Right hindlimb (tissue), 1 donor: ENCODE measurements at places on chromosomes 13 and 19.

DNA sequence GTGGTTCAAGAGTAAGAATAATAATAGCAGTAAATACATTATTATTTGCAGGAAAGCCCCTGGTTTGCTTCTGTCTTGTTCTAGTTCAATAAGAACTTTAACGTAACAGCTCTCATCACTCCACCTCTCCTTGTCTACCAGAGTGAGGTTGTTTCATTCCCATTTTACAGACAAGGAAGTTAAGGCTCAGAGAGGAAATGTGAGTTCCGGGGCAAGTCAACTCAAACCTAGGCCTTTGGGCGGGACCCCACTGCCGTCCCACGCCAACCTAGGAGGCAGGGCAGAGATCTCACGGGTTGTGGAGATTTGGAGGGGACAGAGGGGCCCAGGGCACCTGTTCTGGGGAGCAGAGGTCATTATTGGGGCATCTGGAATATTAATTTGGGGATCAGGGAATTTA lies 1.5 kb downstream of the MAP4K1 start:
- no peak for DNase-seq

DNA sequence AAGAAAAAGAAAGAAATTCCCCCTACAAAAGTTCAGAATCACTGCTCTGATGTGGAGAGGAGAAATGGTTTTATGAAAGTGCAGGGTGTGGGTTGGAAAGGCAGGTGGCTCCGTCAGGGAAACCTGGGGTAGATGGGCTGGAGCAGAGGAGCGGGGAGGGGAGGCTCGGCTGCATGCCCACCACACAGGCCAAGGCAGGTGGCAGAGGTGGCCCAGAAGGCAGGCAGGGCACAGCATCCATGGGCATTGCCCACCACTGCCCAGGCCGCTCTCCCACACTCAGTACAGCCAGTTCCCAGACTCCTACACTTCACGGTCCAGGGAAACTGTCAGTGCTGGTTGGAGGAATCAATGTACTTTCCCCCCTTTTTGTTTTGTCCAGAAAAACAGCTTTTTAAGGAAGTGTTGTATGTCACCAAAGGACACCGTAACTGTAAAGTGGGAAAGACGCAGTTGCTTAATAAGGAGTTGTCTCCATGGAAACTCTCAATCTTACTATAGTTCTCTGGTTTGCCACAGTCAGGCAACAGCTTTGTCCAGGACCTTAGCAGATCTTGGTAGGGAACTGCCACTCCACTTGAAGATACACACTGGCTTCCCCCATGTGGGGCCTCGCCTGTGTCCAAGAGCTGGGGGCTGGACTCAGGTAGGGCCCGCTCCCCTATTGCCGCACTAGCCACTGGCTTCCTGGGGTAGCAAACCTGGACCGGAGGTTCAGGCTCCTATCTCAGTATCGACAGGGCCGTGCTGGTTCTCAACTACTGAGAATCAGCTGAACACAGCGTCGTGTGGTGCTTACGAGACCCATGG lies 82.9 kb downstream of the RAB20 start:
- DNase-seq = no peak

- DNase-seq = no peak
Observed at GRCh38 chr19:48466561-48467325, 2.4 kb upstream of the CYTH2 start.

DNA sequence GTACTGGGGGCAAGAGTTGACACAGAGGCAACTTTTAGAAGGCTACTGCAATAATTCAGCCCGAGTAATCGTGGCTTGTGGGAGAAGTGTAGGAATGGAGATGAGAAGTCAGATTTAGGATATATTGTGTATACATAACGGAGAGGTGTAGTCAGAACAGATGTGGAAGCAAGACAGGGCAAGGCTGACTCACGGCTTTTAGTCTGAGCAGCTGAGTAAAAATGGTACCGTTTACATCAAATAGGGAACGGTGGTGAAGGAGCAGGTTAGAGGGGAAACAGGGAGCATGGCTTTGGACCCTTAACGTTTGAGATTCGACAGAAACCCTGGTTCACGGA lies 796 bp upstream of the LSM14A start:
- DNase-seq = no peak

GRCh38 chr13:57675526-57675925 lies 44.0 kb downstream of the PCDH17 start:
- DNase-seq = no peak

DNA sequence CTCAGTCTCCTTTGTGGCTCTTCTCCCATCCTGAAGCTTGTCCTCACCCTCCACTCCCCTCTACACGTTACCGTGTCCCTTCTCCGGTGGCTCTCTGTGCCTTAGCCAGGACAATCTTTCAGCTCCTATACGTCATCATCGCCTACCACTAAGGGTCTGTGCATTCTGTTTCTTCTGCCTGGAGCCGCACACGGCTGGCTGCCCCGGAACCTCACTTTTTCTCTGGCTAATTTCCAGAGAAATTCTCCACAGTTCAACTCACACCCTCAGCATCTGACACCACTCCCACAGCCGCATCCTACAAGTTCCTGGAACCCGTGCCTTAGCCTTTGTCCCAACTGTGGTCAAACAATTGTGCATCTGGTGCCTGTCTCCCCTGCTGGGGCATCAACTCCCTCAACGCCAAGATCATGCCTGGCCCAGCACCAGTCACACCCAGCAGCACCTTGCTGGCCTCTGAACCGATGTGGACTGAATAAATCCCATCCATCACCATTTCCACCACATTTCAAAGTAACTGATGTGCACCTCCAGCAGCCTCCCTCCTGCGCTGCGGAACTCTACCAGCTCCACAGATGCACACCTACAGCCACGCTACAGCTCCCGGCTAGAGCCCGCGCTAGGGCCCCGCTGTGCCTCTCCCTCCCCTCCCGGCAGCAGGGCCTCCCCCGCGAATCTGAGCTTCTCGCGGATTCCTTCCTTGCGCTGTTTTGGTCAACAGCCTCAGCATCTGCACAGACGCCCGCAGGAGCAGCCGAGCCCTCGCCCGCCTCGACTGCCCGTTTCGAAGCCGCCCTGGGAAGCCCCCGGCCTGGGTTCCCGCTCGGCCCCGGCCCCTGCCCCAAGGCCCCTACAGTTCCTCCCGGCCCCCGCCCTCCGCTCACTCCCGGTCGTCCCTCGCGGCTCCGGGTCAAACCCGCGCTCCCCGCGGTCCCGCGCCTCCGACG lies 689 bp downstream of the DCUN1D2 start:
- DNase-seq = peak; percentile 59

- DNase-seq = no peak
Observed at GRCh38 chr13:112136095-112136494, 69.1 kb downstream of the SOX1 start.

DNA sequence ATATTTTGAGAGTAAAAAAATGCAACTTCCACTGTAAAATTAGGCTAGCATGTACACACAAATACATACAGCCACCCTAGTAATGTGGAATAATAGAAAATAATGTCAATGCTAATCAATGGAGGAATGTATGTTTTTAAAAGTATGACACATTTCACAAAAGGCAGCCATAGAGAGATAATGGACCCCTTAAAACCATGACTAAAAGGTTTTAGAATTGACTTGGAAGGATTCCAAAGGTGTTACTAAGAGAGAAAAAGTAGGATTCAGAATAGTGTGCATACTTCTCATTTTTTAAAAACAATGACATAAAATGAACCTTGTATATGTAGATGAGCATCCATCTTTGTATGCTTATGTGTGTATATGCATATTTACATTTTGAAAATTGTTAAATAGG lies 597.9 kb upstream of the PCDH9 start:
- no peak for DNase-seq

DNA sequence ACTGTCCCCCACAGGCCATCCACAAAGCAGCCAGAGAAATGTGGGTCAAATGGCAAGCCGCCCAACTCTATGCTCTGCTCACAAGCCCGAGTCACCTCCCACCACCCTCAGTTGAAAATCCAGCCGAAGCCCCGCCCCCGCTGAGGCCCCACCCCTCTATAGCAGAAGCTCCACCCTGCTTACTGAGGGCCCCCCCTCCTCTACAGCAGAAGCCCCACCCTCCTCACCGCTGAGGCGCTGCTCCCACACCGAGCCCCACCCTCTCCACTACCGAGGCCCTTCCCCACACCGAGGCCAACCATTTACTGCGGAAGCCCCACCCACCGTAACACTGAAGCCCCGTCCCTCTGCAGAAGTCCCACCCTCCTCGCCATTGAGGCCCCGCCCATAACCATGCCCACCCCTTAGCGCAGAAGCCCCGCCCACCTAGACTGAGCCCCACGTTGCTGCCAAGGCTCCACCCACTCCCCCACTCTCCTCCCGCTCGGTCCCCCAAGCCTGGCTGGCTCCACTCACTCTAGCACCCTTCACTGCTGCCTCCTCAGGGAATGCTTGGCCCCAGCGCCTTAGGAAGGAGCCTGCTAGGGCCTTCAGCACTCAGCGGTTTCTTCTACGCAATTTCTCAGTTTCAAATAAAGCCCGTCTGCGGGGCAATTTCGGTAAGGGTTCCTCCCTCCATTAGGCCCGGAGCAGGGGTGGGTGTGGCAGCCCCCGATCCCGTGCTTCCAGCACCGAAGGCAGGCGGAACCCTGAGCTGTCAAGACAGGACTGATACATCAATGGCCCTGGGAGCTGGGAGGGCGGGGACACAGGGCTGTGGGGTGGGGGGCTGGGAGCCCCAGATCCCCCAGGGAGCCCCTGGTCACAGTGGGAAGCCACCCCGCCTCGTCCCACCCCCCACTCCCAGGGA lies 9.0 kb upstream of the MYDGF start:
- DNase-seq = no peak

DNA sequence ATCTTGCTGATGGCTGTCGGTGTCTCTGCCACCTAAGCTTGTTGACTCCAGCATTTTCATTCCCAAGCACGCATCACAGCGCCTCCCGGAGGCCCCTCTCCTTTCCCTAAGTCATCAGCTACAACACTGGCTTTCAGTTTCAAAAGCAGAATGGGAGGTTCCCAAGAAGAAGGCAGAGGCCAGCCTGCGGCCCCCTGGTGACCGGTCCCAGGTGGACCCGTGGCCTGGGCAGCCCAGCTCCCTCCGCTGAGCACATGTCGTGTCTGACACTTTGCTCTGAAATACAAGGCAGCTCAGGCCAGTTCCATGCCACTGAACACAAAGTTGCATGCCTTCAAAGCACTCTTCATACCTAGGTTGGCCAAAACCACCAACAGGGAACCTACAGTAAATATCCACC lies 8.5 kb downstream of the MLLT1 start:
- DNase-seq = no peak

DNA sequence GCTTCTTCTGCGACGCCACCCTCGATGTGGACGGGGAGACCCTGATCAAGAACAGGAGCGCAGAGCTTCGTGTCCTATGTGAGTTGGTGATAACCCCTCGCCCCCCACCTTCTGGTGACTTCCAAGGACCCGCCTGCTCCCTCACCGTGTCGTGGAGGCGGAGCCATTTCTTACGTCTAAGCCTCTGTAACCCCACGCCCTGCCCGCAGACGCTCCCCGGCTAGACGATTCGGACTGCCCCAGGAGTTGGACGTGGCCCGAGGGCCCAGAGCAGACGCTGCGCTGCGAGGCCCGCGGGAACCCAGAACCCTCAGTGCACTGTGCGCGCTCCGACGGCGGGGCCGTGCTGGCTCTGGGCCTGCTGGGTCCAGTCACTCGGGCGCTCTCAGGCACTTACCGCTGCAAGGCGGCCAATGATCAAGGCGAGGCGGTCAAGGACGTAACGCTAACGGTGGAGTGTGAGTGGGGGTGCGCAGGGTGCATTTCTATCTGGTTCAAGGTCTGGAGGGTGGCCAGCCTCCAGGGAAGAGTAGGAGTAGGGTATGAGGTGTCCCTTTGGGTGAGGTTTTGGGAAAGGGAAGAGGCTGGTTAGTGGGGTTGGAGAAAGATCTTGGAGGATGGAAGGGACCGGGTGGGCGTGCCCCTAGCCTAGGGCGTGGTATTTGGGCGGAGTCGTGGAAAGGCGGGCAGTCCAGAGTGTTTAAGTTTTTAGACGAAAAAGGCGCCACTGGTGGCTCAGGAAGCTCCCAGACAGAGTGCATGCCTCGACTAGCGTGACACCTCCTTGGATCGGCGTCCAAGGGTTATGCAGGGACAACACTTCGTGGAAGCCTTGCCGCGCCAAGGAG lies 3.3 kb downstream of the ICAM5 start:
- DNase-seq = no peak

DNA sequence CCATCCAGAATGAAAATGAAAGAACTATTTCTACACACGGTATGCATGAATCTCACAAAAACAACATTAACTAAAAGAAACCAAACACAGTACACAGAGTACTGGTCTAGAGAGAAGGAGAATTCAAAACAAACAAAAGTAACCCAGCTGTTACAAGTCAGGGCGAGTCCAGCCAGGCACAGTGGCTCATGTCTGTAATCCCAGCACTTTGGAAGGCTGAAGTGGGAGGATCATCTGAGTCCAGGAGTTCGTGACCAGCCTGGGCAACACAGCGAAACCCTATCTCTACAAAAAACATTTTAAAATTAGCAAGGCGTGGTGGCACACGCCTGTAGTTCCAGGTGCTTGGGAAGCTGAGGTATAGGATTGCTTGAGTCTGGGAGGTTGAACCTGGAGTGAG lies 1.7 kb upstream of the PSMC4 start:
- no peak for DNase-seq

- DNase-seq = no peak
Observed at GRCh38 chr13:46676378-46676725, 120.6 kb downstream of the ESD start.

DNA sequence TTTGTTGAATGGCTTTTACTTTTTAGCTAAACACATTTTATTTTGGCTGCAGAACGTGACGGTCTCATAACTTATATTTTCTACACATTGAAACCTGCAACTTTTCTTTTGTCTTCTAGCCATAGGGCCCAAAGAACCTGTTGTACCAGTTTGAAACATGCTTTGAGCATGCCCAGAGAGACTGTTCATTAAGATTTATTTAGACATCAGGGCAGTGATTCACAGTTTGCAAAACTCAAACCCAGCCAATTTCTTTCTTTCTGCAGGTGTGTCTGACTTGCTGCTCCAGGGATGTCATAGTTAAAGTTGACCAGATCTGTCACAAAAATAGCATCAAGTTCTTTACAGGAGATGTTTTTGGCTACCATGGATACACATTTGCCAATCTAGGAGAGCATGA lies 22.0 kb downstream of the SAE1 start:
- DNase-seq = no peak

DNA sequence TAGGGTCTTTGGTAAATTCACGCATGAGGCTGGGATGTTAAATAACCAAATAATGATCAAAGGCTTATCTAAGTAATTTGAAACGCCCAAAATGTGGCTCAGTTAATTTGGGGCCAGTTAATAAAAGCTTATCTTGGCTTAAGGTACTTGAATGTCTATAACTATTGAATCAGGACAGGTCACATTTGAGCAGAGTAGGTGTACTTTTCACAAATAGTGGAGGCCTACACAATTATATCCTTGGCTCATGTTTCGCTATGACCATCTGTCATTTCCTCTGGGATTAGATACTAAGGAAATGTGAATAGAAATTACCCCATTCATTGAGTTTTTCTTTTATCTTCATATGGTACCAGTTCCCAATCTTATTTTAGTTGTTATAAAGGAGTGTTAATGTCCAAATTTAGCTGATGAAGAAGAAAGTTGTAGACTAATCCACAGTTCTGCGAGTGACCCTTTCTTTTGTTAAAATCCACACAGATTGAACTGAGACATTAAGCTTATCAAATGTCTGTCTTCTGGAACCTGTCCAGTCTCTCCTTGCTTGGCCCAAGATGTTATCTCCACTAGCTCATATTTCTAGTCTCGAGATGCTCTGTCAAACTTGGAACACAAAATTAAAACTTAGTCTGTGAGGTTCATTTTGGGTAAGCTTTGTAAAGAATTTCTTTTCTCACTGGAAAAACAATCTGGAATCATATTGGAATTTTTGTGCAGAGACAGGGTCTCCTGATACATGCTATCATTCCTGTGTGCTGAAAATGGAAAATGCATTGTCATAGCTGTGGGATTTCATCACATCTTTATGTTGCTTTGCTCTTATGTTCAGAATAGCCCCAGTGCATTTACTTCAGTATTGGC lies 31.0 kb downstream of the SLAIN1 start:
- DNase-seq = no peak
